ENCODE measurements at places on chromosomes 3 and 15.
A peak's percentile ranks its signal among the peaks of the same experiment; 100 is the strongest.

DNA sequence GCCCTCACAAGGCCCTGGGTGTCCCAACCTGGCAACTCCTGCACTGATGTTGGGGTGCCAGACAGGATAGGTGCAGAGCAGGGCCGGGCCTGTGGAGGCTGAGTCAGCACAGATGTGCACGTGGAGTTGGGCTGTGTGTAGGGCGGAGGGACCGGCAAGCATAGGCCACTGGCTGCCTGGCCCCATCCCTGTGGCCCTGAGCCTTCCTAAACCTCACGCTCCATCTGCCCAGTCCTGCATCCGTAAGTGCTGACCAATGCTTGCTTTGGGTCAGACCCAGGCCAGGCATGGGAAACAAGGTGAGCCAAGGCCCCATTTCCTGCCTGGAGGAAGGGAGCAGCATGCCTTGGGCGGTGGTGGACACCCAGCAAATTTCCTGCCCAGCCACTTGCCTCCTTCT is 5.8 kb upstream of the IQSEC1 start:
- no peak for DNase-seq

DNA sequence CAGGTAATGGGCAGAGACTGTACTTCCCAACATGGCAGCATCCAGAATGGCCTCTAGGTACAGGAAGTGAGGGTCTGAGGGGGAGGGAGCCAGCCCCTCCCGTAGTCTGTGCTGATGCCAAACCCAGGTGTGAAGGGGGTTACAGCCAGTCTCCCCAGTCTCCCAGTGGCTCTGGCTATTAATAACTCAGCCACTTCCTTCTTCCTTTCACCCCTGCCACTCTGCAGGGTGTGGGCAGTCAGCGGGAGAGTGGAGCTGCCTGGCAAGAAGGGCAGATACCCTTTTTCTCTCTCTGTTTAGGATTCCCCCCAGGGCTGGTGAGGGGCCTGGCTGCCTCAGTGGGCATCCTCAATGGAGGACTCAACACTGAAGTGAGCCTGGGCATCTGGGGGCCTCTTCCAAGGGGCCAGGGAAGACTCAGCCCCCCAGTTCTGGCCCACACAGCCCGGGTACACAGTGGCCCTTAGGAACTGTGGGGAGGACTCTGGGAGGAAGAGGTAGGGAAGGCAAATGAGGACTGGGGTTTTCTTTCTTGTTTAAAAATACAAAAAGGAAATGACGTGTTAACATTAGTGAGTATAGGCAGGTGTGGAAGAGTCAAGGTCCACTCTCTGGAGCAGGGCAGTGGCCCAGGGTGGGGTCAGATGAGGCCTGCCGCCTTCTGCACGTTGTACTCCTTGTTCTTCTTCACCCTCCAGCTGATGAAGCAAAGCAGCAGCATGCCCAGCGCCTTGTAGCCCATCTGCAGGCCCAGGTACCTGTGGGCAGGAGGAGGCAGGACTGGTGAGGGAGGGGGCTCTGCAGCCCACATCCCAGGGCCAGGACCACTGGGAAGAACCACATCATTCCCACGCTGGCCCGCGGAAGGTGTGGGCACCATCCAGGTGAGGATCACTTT is 38.6 kb upstream of the RAB6B start:
- no peak for DNase-seq

- no peak for DNase-seq
Observed at GRCh38 chr3:76438971-76439370, 600.9 kb upstream of the ROBO2 start.

GRCh38 chr15:69757186-69757585 is 304.6 kb downstream of the RPLP1 start:
- peak; percentile 87 for DNase-seq

- DNase-seq: no peak
Observed at GRCh38 chr3:172094621-172095557, 55.5 kb downstream of the FNDC3B start.

DNA sequence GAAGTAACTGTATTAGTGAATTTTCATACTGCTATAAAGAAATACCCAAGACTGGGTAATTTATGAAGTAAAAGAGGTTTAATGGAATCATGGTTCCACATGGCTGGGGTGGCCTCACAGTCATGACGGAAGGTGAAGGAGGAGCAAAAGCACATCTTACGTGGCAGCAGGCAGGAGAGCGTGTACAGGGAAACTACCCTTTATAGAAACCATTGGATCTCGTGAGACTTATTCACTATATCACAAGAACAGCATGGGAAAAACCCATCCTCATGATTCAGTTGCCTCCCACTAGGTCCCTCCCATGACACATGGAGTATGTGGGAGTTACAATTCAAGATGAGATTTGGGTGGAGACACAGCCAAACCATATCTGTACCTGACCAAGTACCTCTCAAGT is 812.3 kb upstream of the ALCAM start:
- no peak for DNase-seq

DNA sequence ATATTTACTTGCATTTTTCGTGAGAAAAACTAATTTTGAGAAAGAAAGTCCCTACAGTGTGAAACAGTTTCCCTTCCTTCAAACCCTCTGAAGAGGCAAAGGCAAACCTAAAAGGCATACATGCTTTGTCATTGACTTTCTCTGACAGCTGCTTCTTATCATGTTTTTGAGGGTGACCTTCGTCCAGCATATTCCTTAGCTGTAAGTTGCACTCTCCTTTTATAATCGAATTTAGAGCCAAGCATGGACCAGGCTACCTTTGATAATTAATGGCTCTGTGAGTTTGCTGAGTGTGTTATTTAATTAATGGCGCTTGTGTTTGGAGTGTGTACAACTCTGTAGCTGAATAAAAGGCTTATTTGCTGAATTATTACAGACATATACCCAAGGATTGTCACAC is 684.2 kb upstream of the CFAP20DC start:
- no peak for DNase-seq

DNA sequence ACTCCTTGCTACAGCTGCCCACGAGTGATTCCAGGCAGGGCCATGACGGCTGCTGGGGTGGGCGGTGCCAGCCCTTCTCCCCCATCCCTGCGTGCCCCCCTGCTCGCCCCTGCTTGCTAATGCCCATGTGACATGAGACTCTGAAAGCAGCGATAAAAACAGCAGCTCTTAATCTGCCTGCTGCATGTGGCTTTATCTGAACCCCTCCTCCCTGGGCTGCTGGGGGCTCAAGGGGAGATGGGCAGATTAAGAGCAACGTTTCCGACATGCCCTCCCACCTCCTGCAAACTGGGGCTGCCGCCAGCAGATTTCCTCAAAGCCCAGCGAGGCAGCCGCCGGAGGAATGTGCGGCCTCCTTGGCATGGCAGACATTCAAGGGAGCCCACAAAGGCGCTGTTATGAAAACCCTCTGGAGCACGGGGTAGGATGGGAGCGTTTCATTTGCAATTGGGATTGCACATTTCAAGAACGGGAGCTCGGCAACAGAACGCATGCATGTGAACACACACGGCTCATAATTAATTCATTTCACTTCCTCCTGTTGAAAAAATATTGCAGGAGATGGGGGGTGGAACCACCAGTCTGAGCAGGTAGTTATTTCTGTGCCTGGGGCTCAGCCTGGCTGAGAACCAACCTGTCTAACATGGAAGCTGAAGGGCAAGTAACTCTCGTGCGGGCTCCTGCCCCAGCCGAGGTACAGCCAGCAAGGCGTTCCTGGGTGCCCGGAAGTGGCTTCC is 504.2 kb upstream of the PROK2 start:
- DNase-seq: no peak

GRCh38 chr3:168645180-168645579 is 549.5 kb upstream of the GOLIM4 start:
- no peak for DNase-seq

- DNase-seq: no peak
Observed at GRCh38 chr3:171290680-171291079, 169.5 kb downstream of the TNIK start.

- no peak for DNase-seq
Observed at GRCh38 chr3:23762759-23763477, 42.8 kb upstream of the UBE2E1 start.

DNA sequence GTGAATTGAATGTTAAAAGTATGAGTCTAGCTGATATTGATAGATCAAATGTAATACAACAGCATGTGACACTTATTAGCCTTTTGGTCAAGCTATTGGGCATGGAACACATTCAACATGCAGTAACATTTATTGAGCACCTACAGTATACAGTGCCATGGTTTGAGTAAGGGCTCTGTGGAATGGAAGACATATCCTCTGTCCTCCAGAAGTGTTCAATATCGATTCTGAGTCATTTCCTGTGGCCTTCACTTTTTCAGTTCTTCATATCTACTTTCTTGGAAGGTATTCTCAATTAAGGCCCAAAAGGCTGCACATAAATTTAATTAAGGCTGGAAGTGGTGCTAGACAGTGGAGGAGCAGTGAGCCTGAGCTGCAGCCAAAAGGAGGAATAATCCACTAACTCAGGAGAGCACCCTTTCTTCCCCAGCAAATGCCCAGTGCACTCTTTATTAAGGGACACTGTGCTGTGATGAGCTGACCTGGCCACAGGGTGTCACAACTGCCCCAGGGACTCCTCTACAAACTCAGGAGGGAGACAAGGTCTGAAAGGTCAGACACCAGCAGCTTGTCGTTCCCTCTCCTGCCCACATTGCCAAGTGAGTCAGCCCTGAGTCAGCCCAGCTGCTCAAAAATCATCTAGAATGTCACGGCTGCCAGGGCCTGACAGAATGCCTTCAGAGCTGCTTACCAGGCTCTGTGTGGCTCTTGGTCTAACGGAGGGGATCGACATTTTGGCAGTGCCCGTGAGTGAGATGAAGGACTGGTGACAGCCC is 544.8 kb downstream of the AGBL1 start:
- peak; percentile 92 for DNase-seq

- DNase-seq: no peak
Observed at GRCh38 chr15:41666353-41666920, 6.2 kb downstream of the MGA start.

- DNase-seq: no peak
Observed at GRCh38 chr3:191313296-191313695, 15.9 kb upstream of the CCDC50 start.

- no peak for DNase-seq
Observed at GRCh38 chr3:52873433-52874159, 23.8 kb downstream of the STIMATE start.

GRCh38 chr3:58266577-58266976 is 29.0 kb downstream of the ABHD6 start:
- no peak for DNase-seq

DNA sequence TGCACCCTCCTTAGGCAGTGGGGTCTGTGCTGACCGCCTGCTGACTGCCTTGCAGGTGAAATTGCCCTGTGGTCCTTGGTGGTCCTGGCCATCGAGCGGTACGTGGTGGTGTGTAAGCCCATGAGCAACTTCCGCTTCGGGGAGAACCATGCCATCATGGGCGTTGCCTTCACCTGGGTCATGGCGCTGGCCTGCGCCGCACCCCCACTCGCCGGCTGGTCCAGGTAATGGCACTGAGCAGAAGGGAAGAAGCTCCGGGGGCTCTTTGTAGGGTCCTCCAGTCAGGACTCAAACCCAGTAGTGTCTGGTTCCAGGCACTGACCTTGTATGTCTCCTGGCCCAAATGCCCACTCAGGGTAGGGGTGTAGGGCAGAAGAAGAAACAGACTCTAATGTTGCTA is 2.4 kb downstream of the RHO start:
- no peak for DNase-seq

DNA sequence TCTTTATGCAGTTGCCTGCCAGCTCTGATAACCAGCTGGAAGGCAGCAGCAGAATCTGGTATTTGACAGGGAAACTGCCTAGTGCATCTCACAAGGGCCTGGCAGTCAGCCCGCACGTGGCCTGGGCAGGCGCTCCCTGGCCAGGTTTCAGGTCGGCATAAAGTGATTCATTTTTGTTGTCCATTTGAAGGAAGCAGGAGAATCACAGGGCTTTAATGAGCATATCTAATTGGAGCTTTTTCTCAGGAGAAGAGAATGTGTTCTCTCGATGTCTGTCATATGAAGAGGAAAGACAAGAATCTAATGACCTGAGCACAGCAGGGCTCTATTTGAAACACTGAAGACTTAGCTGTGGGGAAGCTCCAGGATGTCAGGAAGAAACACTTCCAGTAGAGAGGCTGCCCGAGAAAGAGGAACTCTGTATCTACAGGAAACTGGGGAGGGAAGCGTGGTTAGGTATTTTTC is 98.8 kb upstream of the MB21D2 start:
- DNase-seq: no peak

DNA sequence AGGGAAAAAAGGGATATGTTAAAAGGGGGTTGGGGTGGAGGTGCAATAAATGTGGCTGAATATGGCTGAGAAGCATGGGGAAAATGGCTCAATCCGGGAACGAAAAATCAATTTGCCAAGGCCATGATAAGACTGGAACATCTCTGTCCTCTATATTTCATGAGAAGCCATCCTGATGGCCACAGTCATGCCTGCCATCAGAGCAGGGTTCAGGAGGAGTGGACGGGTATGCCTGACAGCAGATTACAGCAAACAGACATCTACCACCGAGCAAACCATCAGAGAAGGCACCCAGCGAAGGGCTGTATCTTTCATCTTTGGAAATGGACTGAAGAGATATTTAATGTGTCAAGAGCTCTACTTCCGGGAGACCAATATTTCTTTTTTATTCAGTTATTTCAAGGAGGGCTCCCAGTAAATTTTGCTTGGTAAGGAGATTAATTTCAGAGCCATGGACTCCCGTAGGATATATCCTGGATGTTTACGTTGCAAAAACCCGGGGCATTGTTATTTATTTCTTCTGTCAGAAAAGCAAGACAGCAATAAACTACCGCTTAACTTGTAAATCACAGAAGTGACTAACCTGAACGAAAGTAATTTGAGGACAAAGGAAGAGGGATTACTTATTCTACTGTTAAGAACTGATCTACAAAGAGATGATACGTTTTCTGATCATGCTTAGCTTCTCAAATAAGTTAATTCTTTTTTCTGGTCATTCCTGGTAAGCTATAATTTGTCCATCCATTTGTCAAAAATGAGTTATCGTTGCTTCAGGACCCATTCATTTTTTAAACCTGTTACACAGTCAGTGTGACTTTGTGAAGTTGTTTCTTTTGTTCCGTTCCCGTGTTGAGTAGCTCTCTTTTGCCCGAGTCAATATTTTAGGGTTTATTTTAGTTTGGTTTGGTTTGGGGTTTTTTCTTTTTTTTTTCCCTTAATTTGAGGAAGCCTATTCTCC is 80.6 kb upstream of the CHD2 start:
- DNase-seq: no peak
